ENCODE measurements at places on chromosomes 12 and 14.

- no peak for DNase-seq
Observed at GRCh38 chr12:123928274-123928865, 44.3 kb downstream of the CCDC92 start.

DNA sequence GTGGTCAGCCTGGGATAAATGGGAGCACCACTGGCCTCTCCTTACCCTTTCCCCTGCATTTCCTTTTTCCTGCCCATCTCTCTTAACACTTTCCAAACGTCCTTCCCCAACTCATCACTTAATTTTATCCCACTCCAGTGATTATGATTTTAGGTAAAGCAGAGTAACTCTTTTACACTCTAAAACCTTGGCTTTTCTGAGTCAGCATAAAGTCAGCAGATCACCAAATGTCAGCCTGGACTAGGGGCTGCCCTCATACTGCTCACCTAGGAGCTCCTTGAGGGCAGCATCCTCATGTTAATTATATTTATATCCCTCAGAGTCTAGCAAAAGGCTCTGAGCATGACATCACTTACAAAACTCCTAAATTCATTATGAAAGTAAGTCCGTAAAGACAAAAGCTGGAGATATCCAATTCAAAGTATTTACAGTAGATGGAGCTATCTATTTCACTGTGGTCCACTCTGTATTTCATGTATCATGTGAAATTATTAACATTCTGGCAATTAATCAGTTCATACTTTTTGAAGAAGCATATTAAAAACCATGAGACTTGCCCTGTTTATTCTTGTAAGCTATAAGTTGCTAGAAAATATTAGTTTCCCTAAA lies 17.0 kb upstream of the DICER1 start:
- DNase-seq: no peak

DNA sequence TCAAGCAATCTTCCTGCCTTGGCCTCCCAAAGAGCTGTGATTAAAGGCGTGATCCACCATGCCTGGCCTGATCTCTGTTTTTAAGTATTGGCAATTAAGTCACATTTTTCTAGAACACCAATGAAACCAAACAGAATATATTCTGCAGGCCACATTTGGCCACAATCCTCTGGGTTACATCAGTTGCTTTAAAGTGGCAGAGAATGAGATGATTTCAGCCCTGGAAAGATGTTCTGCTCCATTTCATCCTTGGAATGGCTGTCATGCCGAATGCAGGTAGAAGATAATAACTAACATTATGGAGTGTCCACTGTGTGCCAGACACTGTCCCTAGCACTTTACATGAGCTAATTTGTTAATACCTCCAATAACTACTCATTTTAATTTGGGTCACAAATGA lies 154.4 kb downstream of the PTPN11 start:
- DNase-seq: no peak

- DNase-seq: no peak
Observed at GRCh38 chr12:14558473-14558959, 9.2 kb downstream of the PLBD1 start.

DNA sequence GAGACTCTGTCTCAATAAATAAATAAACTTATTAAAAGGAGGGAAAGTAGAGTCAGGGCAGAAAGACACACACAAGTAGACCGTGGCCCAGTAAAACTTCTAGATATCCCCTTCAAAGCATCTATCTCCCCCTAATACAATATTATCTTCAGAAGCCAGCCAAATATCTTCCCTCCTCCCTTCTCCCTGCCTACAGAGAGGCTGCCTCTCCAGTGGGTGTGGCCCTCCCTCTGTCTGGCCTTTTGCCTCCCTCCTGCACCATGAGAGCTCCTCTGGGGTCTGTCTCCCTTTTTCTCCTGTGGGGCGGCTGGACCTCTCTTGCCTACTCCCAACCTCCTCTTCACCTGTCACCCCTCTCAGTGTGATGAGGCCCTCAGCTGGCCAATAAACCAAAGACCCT lies 139.2 kb downstream of the EGLN3 start:
- no peak for DNase-seq

DNA sequence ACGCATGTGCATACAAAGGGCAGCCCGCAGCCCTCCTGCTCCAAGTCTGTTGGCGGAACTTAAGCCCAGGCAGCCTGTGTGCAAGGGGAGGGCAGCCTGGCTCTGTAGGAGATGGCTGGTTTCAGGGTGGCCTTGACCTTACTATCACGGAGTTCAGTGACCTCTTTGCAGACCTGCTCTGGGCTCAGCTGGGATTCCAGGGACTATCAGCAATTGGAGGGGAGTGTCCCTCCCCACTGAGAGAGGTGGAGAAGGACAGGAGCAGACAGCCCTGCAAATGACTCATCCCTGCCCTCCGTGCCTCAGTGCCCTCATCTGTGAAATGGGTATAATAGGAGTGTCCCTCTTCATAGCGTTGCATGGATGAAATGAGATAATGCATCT lies 66.2 kb upstream of the DLK1 start:
- no peak for DNase-seq

- no peak for DNase-seq
Observed at GRCh38 chr14:97413966-97414717, 617.0 kb downstream of the VRK1 start.
